Central memory CD4-positive, alpha-beta T cell (primary cell): ENCODE measurements at places on chromosomes 1 and 21.

DNA sequence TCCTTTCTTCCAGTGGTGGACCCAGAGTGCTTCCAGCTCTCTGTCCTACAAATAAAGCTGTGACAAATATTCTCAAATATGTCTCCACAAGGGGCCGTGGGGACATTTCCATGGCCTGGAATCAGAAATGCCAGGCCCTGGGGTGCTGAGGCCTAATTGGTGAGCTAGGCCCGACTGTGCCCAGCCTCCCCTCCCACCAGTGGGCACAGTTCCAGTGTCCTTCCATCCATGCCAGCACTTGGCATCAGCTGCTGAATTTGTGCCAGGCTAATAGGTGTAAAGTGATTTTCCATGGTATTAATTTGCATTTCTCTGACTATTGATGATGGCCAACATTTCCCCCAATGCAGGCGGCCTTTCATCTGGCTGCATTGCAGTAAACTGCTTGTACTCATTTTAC lies 48.5 kb upstream of the B3GALT5 start:
- no peak for DNase-seq

- DNase-seq, result peak; percentile 14
Measured at GRCh38 chr1:109161858-109162606, 48.1 kb downstream of the ELAPOR1 start.

DNA sequence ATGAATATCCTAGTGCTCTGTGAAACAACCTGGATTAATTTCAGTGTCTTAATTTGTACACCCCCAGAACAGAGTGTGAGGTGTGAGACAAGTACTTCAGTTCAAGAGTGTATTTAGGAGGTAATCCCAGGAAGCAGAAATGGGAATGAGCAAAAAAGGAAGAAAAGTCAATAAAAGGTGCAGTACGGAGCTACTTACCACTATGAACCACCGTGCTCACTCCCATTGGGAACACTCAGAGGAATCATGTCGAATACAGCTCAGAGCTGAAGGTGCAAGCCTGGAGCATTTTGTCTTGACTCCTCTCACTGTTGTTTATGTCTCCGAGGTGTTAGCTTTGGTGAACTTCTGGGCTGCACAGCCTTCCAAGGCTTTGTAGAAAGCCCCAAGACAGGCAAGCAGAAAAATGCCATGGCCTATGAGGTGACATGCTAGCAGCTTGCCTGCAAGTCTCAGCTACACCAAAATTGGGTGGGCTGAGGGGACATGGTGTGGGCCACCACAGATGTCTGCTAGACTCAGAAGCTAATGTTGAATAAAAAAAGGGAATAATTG lies 7.4 kb upstream of the SVBP start:
- DNase-seq, result no peak

DNA sequence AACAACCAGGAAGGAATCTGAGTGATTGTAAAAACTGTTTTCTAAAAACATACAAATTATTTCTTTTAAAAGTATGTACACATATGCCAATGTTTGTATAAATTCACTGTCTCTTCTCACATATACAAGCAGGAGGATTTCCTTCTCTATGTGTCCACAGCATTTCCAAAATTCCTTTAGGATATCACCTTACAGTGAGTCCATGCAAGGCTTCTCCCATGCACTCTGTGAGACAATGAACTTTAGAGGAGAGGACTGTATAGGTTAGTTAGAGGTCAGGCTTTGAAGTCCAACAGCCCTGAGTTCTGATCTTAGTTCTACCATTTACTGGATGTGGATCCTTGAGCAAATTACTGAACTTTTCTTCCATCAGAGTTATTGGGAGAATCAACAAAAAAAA lies 34.1 kb upstream of the USH2A start:
- DNase-seq, result no peak

- DNase-seq, result no peak
Measured at GRCh38 chr21:42040411-42041180, 30.4 kb upstream of the ZBTB21 start.

GRCh38 chr1:210783925-210784324 lies 350.0 kb downstream of the KCNH1 start:
- DNase-seq, result no peak

DNA sequence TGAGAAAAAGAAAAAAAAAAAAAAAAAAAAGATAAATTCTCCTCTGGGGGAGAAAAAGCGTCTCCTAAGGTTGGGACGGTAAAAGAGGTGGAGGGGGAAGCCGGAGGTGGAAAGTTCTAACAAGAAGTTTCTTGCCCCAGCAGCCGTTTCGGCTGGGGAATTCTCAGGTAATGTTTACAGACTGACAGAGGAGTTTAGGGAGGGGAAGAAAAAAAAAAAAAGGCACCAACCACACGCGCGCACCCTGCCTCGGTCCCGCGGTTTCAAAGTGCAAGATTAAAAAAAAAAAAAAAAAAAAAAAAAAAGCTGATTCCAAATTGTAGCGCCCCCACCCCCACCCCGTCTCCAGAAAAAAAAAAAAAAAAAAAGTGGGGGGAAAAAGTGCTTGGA lies 504 bp downstream of the DHRS3 start:
- DNase-seq, result peak; percentile 60

DNA sequence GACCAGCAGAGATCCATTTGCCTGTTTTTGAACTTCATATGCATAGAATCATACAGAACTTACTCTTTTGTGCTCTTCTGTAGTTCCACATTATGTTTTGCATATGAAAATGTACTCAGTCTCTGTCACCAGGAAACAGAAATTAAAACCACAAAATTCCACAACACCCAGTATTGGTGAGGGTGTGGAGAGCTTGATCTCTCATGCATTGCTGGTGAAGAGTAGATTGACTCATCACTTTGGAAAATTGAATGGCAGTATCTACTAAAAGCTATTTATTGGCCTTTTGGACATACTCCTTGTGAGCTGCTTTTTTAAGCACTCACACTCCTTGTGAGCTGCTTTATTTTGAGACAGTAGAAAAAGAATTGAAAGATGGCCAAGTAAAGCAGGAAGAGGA lies 43.3 kb downstream of the VTCN1 start:
- no peak for DNase-seq

DNA sequence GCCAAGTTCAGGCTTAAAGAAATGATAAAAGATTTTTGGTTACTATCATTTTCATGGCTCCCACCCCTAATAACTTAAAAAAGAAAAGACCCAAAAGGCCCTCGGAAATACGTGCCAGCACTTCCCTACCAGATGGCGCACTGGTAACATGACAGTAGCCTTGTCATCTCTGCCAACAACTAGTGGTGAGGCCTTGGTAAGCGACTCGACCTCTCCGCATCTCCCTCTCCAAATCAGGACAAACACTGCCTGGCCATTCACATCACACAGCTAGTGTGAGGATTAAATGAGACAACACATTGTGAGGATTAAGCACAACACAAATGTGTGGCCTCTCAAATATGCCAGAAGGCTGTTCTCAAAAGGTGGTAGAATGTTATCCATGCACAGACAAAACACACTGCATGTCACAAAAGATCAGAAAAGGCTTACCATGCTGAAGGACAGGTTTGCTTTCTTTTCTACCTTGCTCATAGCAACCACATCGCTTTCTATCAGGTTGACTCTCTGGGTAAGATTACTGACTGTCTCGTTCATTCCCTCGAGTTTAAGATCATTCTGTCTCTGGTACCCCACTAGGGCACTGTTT lies 16.4 kb downstream of the TEX38 start:
- DNase-seq, result no peak

GRCh38 chr1:172823534-172823933 lies 164.6 kb downstream of the FASLG start:
- DNase-seq, result no peak

- no peak for DNase-seq
Measured at GRCh38 chr1:75594327-75594726, 16.6 kb downstream of the SLC44A5 start.

- no peak for DNase-seq
Measured at GRCh38 chr1:234551032-234551378, 59.0 kb downstream of the IRF2BP2 start.

- no peak for DNase-seq
Measured at GRCh38 chr1:235865565-235866204, 1.0 kb downstream of the LYST start.

GRCh38 chr1:173295995-173296394 lies 88.9 kb upstream of the TNFSF4 start:
- DNase-seq, result no peak

DNA sequence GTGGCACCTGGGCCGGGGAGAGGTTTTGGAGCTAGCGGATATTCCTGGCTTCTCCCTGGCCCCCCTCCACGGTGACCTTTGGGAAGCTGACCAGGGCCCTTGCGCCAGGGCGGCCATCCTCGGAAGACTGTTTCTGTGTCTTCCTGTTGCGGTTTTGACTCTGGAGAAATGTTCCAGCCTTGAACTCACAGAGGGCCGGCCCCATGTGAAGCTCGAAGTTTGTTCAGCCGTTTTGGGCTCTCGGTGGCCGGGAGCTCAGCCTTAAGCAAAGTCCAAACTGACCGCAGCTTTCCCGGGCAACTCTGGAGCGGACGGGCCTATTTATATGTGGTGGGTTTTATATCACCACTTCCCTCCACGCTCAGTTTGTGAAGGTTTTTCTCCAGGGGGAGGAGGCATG lies 17.0 kb upstream of the WNT4 start:
- DNase-seq, result no peak

- DNase-seq, result no peak
Measured at GRCh38 chr1:247411621-247412327, 4.2 kb upstream of the NLRP3 start.

- DNase-seq, result no peak
Measured at GRCh38 chr1:208329300-208329699, 85.1 kb upstream of the PLXNA2 start.

DNA sequence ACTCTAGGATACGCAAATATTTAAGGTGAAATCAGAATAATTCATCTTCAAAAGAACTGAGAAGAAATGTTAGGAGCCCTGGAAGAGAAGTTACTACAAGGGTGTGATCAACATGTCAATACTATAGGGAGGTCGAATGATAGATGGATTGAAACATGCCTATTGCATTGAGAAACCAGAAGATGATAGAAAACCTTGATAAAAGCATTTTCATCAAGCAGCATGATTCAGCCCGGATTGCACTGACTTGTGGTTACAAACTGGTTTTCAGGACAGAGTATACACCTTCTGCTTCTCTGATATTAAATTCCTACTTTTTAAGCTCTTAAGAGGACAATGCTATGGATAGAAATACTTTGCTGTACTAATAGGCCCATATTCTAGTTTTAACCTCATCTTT lies 164.2 kb downstream of the FMN2 start:
- DNase-seq, result no peak

GRCh38 chr1:9145021-9145668 lies 16.2 kb upstream of the GPR157 start:
- no peak for DNase-seq

GRCh38 chr1:216222288-216222687 lies 201.0 kb downstream of the USH2A start:
- DNase-seq, result no peak

- DNase-seq, result no peak
Measured at GRCh38 chr1:167776151-167776550, 54.4 kb downstream of the MPZL1 start.

GRCh38 chr1:211036381-211037060 lies 97.4 kb downstream of the KCNH1 start:
- DNase-seq, result no peak

DNA sequence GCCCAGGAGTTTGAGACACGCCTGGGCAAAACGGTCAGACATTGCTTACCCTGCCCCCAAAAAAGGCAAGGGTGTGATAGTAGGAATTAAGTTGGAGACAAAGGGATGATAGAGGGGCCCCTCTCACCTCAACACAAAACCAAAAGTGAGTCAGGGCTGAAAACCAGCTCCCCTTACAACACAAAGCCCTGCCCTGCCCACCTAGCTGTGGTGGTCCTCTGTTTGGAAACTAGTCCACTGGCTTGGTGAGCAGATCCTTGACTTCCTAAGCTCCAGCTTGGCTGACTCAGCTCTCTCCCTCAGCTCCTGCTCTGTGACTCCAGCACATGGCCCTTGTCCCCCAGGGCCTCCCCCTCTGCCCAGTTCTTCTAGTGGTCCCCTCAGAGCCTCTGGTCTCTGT lies 603.8 kb downstream of the PTPRC start:
- no peak for DNase-seq

- DNase-seq, result no peak
Measured at GRCh38 chr1:228344631-228345072, 62.0 kb downstream of the TRIM11 start.

DNA sequence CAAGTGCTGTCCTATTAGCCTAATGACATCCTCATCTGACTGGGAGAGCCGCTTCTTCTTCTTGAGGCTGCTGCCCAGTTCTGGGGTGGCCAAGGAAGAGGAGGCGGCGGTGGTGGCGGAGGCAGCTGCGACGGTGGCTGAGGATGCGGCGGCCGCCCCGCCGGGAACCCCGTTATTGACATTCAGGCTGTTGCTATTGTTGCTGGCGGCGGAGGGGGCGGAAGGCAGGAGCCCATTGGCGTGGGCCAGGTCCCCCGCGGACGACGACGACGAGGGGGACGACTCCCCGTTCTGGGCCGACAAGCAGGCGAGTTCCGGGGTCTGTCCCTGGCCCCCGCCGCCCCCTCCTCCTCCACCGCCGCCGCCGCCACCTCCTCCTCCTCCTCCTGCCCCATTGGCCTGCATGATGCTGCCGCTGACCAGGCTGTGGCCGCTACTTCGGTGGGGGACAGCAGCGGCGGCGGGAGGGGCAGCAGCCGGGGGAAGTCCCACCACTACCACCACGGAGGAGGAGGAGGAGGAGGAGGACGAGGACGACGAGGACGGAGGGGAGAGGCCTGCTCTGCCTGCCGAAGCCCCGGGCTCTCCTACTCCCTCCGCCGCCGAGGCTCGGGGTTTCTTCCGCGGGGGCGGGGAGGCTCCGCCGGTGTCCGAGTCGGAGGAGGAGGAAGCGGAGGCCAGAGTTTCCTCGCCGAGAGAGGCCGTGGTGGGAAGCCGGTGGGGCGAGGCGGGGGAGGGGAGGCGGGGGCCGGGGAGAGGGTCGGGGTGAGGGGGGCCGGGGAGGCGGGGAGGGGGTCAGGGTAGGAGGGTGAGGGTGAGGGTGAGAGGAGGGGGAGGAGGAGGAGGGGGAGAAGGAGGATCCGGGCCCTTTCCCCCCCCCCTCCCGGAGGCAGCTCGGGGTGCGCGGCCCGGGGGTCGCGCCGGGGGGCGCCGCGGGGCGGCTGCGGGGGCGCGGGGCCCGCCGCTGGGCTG lies 610 bp downstream of the WDR26 start:
- DNase-seq, result peak; percentile 59
